Activated CD8-positive, alpha-beta memory T cell treated with anti-CD3 and anti-CD28 coated beads for 48 hours (primary cell): ENCODE measurements at places on chromosomes 6 and 20.

- DNase-seq = no peak
Observed at GRCh38 chr6:166957805-166958076, 1.4 kb upstream of the RNASET2 start.

DNA sequence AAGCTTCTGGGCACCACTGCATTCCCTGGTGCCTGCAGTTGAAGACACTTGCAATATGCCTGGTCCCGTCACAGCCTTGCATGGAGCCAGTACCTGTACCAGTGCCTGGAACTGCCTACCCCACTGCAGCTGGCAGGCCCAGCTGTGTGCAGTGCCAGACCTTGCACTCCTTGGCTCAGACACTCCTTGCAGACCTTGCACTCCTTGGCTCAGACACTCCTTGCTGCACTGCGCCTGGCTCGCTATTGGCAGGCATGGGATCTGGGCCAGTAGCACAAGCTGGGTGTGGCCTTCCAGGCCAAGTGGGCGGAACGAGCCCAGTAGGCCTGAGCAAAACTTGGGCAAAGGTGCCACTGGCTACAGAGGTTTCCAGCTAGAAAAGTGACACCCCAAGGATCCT is 1189.1 kb downstream of the GRIK2 start:
- DNase-seq = no peak

GRCh38 chr6:113328886-113329381 is 528.2 kb upstream of the MARCKS start:
- no peak for DNase-seq

GRCh38 chr6:44735630-44735963 is 348.1 kb downstream of the CDC5L start:
- no peak for DNase-seq

DNA sequence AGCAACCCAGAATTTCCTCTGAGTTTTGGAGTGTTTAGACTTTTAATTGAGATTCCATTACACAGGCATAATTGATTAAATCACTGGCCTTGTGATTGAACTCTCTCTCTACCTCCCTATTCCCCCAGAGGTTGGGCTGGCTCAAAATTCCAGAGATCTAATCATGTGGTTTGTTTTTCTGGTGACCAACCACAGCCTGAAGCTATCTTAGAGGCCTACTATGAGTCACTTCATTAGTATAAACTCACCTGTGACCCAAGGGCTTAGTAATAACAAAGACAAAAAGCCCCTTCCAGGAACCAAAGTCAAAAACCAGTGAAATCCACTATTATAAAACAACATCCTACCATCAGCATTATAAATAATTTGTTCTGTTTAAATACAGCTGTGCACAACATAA is 992.5 kb upstream of the CITED2 start:
- DNase-seq = no peak

GRCh38 chr20:38216201-38216600 is 44.3 kb downstream of the KIAA1755 start:
- DNase-seq = no peak

GRCh38 chr20:906001-906520 is 10.1 kb downstream of the ANGPT4 start:
- DNase-seq = no peak

DNA sequence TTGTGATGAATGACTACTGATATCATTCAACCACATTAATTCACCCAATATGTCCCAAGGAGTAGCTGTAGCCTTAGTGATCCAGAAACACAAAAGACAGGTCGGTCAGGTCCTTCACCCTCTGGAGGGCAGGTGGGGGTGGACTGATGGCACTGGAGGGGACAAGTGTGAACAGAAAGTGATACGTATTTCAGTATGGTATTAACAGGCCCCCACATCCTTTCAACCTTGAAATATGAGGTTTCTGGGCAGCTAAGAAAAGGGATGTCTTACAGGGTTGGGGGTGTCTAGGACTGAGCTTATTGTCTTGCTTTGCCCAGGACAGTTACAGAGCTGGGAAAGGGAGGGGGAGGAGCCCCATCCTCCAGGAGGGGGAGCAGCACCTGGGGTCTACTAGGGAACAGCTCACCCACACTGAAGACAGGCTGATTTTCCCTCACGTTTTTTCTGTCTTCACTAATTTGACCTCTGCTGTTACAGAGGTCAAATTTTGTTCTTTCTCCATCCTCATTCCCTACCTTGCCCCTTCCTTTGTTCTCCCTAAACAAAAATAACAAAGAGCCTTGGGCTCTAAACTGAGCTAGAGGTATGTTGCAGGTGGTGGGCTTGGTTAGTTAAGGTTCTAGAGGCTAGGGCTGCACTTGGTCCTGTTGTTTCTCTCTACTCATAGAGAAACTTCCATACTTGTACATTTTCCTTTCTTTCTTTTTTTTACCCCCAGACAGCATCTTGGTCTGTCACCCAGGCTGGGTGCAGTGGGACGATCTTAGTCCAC is 38.0 kb upstream of the EEF1A1 start:
- DNase-seq = no peak

DNA sequence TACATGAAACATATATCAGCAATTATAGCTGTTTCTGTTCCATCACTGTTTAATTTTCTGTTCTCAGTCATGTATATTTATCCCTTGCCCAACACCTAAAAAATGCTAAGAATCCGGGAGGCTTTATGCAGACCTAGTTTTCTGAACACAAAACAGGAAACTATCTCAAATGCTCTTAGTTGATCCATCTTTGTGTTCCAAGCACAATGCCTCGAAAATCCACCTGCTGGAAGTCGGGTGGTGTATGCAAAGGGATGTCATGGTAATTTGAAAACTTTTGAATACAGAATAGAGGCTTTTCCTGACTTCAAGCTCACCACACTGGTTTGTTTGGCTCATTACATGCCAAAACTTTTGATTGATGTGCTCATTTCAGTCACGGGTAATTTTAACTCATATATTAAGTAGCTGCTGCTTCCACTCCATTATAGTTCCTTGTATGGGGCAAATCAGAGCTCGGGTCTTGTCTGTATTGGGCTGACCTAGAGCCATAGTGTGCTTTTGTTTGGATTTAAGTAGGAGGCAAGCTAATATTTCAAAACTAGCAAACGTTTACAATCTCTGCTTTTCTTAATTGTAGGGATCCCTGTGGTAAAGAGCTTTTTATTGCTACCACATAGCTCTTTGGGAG is 646.5 kb upstream of the EPHA7 start:
- DNase-seq = no peak

DNA sequence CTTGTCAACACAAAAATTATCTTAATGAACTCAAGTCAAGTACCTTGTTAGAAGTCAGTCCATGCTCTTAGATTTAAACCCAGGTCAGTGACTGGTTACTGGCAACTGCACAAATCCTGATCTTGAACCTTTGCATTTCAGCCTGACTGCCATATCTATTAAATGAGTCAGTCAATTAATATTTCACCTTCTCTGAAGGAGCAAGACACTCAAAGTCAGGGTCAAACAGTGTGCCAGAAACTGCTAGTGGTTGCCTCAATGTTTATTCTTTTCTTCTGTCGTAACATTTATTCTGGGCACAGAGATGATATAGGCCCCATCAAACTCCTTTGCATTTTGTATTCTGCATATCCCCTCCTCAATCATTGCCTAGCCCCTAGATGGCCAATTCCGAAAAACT is 193.9 kb upstream of the MOCS1 start:
- no peak for DNase-seq

DNA sequence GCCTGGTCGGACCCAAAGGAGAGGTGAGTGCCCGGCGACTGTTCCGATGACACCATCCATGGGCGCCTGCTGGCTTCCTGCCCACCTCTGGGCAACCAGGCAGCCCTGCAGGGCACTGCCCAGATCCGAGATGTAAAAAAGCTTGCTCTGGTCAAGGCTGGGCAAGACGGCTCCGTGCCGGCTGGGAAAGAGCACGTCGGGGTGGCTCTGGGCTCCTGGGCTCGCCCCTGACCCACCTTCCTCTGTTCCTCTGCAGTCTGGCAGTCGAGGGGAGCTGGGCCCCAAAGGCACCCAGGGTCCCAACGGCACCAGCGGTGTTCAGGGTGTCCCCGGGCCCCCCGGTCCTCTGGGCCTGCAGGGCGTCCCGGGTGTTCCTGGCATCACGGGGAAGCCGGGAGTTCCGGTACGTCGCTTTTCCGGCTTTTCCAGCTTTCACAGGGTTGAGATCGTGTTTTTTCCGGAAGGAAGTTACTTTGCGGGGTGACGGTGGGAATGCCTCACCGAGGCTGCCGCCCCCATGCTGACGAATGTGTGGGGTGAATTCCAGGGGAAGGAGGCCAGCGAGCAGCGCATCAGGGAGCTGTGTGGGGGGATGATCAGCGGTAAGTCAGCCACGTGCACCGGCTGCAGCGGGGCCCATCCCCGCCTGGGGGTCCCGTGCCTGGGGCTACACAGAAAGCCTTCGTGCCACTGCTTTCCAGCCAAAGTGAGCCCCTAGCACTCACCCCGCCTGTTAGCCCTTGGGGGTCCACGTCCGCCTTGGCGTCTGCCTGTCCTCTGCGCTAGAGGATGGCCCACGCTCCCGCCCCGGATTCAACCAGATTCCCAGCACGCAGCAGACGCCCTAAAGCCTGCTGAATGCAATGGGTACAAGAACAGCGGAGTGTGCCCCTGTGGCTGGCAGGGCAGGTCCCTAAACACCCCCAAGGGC is 19.3 kb downstream of the COL9A3 start:
- DNase-seq = no peak

- DNase-seq = no peak
Observed at GRCh38 chr20:58911970-58912369, 59.5 kb downstream of the GNAS start.
